Urinary bladder (tissue), 4 donors: ENCODE measurements at places on chromosomes 7 and 10.

- no peak for DNase-seq
Measured at GRCh38 chr7:6197801-6198551, 74.4 kb downstream of the CYTH3 start.

GRCh38 chr7:3544202-3544601 is 243.2 kb downstream of the SDK1 start:
- no peak for DNase-seq

DNA sequence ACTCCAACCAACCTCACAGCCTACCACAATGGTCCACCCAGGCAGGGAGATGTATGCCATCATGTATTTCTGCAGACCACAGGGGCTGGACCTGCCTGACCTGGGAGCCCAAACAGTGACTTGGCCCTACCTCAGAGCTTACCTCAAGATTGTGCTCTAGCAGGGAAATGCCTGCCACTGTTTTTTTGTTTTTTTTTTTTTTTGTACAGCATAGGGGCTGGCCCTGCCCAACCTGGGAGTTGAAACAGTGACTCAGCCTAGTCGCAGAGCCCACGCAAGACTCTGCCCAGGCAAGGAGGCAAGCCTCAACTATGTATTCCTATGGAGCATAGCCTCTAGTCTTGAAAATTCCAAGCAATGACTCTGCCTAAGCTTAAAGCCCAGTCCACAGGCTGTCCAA is 39.3 kb upstream of the CDK6 start:
- no peak for DNase-seq

GRCh38 chr7:140542228-140542603 is 62.9 kb upstream of the MKRN1 start:
- no peak for DNase-seq

- no peak for DNase-seq
Measured at GRCh38 chr10:60963441-60964256, 19.7 kb upstream of the RHOBTB1 start.

DNA sequence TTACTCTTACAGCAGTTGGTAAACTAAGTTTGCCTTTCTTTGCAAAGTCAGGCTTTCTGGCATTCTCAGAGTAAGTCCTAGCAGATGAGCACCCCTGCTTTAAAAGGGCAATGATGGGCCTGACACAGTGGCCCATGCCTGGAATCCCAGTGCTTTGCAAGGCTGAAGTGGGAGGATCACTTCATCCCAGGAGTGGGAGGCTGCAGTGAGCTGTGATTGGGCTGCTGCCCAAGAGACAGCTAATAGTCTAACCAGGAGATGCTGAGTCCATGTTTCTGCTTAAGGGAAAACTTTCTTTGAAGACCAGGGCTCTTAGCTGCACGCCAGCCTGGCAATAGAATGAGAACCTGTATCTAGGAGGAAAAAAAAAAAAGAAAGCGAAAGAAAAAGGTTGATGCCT is 100.2 kb upstream of the MPP7 start:
- no peak for DNase-seq

- DNase-seq, result no peak
Measured at GRCh38 chr10:97685395-97685958, 1.6 kb downstream of the AVPI1 start.

DNA sequence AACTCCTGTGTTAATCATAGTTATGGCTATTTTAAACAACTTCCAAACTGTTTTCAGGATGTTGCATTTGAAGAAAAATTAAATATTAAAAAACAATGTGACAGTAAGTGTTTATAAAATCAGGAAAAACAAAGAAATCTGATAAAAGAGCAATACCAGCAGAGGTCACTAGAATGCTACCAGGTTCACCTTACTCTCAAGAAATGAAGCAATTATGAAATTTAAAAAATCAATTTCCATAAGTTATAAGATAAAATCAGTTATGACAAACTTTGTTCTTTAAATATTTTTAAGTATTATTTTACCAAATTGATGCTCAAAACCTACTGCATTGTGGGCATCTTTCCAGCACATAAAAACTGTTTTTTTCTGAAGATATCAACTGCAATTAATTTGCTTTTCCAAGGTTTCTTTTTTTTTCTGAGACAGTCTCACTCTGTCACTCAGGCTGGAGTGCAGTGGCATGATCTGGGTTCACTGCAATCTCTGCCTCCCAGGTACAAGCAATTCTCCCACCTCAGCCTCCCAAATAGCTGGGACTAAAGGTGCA is 50.7 kb upstream of the RHEB start:
- no peak for DNase-seq

GRCh38 chr7:155670521-155670920 is 26.1 kb downstream of the RBM33 start:
- no peak for DNase-seq

GRCh38 chr7:45189151-45189970 is 31.8 kb downstream of the RAMP3 start:
- no peak for DNase-seq

DNA sequence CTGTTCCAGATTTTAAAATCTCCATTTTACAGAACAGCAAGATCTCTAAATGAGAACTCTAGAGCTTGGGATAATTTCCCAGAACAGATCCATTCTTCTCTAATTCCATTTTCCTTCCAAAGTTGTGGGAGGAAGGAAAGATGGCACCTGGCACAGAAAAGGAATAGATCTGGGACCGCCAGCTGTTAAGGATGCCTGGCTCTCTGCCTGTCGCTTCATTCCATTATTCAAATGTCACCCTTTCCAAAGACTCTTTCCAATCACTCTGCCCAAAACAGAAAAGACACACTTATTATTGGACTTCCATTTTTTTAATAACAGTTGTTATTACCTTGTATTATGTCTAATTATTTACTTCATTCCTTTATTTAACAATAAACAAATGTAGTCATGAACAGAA is 751 bp upstream of the OR9A2 start:
- no peak for DNase-seq

DNA sequence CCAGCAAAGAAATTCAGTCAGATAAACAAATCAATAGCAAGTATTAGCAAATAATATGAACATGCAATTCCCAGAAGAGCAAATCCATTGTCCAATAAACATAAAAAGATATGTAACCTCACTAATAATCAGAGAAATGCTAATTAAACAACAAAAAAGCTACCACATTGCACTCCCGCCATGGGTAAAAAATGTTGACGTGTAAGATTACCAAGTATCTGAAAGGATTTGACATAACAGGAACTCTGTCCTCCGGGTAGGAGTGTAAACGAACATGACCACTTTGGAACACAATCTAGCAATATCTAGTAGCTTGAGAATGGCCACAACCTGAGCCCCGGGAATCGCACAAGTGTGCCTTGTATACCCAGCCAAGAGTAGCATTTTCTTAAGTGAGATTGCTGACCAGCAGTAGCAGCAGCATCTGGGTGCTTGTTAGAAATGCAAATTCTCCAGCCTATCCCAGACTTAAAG is 31.6 kb downstream of the DYDC1 start:
- no peak for DNase-seq

- no peak for DNase-seq
Measured at GRCh38 chr10:1117651-1118050, 61.5 kb downstream of the WDR37 start.

- no peak for DNase-seq
Measured at GRCh38 chr10:22805304-22805703, 90.9 kb upstream of the PIP4K2A start.

GRCh38 chr7:97226541-97226940 is 109.0 kb downstream of the SDHAF3 start:
- no peak for DNase-seq

- DNase-seq, result no peak
Measured at GRCh38 chr7:151456782-151457181, 16.8 kb upstream of the CRYGN start.

DNA sequence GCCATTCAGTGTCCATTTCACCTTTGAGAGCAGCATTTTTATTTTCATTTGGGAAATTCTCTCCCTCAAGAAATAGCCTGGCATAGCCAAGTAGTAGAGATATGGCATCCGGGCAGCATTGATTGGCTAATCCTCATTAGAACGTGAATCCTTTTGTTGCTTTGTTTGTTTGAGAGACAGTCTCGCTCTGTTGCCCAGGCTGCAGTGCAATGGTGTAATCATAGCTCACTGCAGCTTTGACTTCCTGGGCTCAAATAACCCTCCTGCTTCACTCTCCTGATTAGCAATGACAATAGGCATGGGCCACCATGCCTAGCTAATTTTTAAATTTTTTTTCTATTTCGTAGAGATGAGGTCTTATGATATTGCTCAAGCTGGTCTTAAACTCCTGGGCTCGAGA is 1174.9 kb upstream of the AUTS2 start:
- no peak for DNase-seq

DNA sequence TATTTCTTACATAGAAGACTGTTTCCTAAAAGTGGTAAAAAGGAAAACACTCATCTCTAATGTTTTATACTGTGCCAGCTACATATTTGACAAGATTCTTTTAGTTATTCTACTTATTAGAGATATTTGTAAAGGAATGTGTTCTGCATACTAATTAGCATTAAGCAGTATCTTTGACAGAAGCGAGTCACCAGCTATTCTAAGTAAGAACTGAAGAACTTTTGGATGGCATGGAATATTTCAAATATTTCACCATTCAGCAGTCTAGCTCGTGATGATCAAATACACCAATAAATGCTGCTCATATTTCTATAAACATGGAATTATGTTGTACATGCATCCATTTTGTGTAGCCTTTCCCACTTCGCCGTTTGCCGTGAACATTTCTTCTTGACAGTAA is 241.6 kb upstream of the TCF7L2 start:
- no peak for DNase-seq

- no peak for DNase-seq
Measured at GRCh38 chr7:115973406-115973805, 57.2 kb downstream of the TFEC start.

DNA sequence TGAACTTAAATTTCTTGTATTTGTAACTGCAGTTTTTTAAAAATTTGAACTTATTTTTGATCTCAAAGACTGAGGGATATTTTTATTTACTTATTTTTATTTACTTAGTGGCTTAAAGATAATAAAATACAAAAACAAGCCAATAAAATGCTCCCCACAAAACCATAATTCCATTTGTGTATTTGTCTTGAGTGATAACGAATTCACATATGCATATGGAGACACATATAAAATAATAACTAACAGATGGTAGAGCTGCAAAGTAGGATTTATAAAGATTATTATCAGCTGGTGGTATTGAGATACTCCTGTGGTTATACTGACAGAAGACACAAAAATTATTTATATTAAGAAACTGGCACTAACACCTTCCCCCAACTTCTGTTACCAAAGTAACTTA is 90.2 kb upstream of the RPA3 start:
- no peak for DNase-seq

GRCh38 chr10:73653701-73654100 is 2.1 kb downstream of the SYNPO2L start:
- no peak for DNase-seq

- DNase-seq, result no peak
Measured at GRCh38 chr10:89668386-89669071, 23.5 kb upstream of the PANK1 start.

GRCh38 chr10:15141136-15142054 is 27.1 kb downstream of the NMT2 start:
- DNase-seq, result no peak

DNA sequence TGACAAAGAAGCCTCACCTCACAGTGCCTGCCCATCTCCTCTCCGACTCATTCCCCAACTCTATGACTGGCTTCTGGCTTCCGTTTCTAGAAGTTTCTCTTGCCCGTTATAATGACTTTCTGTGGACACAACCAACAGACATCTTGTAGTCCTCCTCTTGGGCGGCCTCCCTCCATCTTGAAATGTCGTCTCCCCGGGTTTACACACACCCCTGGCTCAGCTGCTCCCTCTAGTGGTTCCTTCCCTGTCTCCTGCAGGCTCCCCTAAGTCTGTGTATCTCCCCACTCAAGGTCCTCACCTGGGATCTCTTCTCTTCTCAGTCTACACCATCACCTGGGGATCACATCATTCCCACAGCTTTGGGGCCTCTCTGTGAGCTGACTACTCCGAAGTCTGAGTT is 123.4 kb upstream of the NEBL start:
- no peak for DNase-seq

DNA sequence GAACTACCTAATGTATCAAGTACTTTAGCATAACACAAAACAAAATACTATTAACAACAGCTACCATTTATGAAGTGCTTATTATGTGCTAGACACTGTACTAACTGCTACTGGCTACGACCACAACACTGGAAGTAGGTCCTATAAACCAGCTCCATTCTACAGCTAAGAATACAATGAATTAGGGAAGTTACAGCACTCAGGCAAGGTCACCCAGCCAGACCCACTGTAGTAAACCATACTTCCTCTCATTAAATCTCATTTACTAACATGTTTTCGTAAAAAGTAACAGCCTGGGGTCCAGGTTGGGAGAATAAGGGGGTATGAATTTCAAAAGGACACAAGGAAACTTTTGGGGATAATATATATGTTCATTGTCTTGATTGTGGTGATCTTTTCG is 25.4 kb downstream of the NAPEPLD start:
- DNase-seq, result no peak

GRCh38 chr10:124653811-124654651 is 90.1 kb downstream of the FAM53B start:
- DNase-seq, result no peak

GRCh38 chr7:135920478-135920877 is 56.7 kb downstream of the MTPN start:
- DNase-seq, result no peak

GRCh38 chr7:139531094-139531493 is 7.6 kb downstream of the CLEC2L start:
- no peak for DNase-seq

DNA sequence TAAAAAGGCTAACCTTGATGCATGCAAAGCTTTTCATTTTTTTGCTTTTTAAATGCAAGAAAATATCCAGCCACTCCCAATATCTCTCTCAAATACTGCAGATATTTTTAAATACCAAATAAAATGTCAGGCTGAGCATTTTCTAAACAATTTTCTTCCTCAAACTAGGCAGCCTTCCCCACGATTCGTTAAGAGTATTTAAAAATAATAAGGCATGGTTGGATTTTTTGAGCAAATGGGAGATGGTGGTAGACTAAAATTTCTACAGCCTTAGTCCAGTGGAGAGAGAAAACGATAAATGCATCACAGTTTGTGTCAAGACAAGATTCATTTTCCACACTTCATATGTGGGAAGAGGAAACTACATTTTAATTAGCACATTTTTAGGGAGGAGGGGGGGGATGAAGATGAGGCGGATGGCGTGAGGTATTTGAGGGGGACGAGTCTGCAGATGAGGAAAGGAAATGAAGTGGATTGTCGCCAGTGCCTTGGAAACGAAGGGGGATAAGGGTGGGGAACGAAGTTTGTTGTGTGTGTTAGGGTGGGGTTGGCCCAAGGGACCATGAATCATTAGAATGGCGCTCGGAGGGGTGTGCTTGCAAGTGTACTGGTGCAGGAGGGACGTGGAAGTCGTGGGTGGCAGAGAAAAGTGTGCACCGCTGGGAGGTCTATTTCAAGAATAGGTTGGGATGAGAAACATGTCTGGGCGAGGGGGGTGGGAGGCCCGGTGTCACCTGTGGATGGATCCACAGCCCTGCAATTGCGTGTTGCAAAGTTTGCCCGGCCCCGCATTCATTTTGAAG is 1.2 kb upstream of the ADD3 start:
- DNase-seq, result no peak

DNA sequence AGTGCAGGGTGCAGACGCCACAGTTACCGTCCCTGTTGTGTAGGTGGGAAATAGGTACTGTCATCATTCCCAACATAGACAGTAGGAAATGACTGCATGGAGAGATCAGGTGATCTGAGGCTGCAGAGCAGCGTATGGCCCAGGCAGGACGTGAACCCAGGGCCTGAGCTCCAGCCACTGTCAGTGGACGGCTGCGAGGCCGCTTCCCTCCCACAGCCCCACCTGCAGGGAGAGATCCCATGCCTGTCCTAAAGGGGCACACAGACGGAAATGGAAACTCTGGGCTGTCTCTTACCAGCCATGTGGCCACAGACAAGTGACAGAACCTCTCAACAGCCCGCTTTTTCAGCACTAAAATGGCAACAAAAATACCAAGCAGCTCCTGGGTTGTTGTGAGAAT is 44.5 kb upstream of the MNX1 start:
- no peak for DNase-seq
